ENCODE measurements at places on chromosomes 3 and 15.

DNA sequence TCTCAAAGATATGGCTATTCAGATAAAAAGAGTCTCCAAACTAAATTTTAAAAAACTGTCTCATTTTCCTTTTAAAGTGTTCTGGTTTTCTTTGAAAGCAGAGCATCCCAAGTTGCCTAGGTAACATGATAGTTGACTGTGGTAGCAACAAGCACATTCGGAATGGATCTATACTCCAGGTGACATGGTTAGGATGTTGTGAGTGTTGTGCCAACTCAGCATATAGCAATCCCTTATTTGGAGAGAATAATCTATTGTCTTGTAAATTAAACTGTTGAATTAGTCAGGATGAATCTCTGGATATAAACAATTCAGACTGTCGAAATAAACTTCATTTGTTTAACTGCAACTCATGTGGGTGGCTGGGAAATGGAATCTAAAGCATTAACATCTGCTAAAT lies 418.6 kb downstream of the TUSC7 start:
- no peaks in the 10 kb centered on the region for H3K36me3 ChIP-seq
- no peak overlapping the region for H3K27ac ChIP-seq
- H3K27me3 ChIP-seq = no peaks in the 10 kb centered on the region
- H3K4me3 ChIP-seq = no peak overlapping the region
- no peaks in the 10 kb centered on the region for H3K4me1 ChIP-seq

DNA sequence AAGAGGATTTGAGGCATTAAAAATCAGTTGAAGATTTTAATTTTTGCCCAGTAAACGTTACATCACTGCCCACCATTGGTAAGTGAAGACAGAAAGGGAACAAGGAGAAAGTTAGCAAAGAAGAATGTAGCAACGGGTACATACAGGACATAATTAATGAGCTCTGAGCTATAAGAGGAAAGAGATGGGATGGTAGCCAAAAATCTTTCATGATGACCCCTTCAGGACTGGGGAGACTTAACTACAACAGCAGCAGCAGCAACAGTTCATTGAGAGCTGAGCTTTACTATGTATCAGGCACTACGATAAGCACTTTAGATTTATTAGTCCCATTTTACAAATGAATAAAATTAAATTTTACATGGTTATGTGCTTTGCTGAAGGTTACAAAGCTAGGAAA lies 18.4 kb downstream of the EMC4 start:
- H3K27ac ChIP-seq = no peak overlapping the region
- no peaks in the 10 kb centered on the region for H3K27me3 ChIP-seq

DNA sequence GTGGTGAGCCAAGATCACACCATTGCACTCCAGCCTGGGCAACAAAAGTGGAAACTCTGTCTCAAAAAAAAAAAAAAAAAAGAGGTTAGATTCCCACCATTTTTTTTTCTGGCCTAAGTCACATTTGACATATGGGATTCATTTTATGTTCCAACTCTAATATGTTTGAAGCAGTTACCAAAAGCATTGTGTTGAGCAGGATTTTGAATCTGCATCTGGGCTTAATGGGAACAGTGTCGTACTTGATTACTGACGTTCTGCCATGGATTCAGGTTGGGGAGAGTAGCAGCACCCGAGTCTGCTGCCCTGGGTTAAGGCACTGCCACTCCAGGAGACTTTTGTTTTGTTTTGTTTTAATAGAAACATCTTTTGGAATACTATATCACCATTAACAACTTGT lies 348.7 kb upstream of the TBL1XR1 start:
- no peaks in the 10 kb centered on the region for H3K4me1 ChIP-seq
- H3K36me3 ChIP-seq = no peaks in the 10 kb centered on the region
- no peak overlapping the region for H3K27ac ChIP-seq
- no peak for DNase-seq
- no peak overlapping the region for H3K4me3 ChIP-seq

DNA sequence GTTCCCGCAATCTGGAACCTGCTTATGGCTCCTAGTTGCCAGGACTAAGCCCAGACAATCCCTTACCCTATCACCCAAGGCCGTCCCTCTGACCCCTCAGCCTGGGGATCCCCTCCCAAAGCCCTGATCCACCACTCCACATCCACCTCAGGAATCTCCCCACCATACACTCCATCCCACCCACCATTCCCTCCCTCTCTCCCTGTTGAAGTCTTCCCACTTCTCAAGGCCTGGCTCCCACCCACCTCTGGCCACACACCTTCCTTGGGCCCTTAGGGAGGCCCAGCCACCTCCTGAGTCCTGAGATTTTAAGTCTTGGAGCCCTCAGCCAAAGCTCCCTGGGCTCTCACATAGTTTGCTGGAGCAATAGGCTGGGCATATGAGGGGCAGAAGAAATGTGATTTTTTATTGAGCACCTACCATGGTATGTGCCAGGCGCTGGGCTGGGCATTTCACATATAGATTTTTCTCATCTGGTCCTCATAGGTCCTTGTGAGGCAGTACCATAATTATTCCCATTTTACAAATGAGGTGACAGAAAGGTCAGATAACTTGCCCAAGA lies 48.1 kb downstream of the HCN4 start:
- no peak for DNase-seq
- H3K4me3 ChIP-seq = no peak overlapping the region
- no peak overlapping the region for H3K27ac ChIP-seq
- peaks cover 22% of the 10 kb centered on the region for H3K4me1 ChIP-seq
- no peaks in the 10 kb centered on the region for H3K36me3 ChIP-seq

DNA sequence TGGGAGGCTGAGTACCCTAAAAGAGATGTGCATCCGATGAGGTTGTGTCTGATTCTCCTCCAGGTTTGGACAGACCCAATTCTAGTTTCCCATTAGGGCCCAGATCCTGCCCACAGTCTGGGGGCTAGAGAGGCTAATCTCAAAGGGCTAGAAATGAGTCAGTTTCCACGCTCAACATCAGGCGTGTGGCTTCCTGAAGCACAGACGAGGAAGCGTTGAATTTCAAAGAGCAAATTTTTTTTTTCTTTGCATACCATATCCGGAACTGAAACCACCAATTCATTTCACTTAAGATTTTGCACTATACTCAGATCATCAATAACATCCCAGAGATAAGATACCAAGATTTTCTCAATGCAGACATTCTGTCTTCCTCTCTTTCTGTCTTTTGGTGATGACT lies 173.8 kb upstream of the BCL6 start:
- H3K27me3 ChIP-seq = no peaks in the 10 kb centered on the region
- H3K27ac ChIP-seq = no peak overlapping the region
- H3K36me3 ChIP-seq = no peaks in the 10 kb centered on the region
- no peak for DNase-seq

GRCh38 chr15:73326157-73326556 lies 42.6 kb downstream of the HCN4 start:
- H3K4me1 ChIP-seq = peaks cover 13% of the 10 kb centered on the region
- no peak overlapping the region for H3K27ac ChIP-seq
- DNase-seq = no peak
- H3K27me3 ChIP-seq = peaks cover 9% of the 10 kb centered on the region

GRCh38 chr3:30855400-30856292 lies 38.8 kb downstream of the GADL1 start:
- no peak overlapping the region for H3K27ac ChIP-seq
- no peak for DNase-seq
- no peaks in the 10 kb centered on the region for H3K4me1 ChIP-seq
- no peak overlapping the region for H3K4me3 ChIP-seq
- H3K27me3 ChIP-seq = peaks cover 12% of the 10 kb centered on the region

DNA sequence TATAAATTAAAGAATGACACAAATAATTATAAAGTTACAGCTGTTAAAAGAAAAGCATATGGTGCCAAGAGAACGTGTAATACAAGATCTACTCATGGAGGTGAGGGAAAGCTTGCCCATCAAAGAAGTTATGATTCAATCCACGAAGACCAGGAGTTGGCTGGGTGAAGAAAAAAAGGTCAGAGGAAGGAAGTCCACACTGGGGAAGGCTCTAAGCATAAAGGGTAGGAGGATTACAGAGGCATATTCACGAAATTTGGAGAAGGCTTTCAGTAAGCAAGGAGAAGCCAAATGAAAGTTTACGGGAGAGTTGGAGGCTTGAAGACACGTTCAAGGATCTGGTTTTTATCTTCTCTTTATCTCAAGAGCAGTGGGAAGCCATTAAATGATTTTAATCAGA lies 1.8 kb upstream of the TGFBR2 start:
- DNase-seq = no peak
- H3K36me3 ChIP-seq = no peaks in the 10 kb centered on the region
- H3K27me3 ChIP-seq = no peaks in the 10 kb centered on the region
- H3K27ac ChIP-seq = no peak overlapping the region
- peaks cover 4% of the 10 kb centered on the region for H3K4me1 ChIP-seq

Measured in mesenchymal stem cell (in vitro differentiated cells and primary cell).